NCI-H345 (cell line): ENCODE measurements at places on chromosomes 1 and 21.

DNA sequence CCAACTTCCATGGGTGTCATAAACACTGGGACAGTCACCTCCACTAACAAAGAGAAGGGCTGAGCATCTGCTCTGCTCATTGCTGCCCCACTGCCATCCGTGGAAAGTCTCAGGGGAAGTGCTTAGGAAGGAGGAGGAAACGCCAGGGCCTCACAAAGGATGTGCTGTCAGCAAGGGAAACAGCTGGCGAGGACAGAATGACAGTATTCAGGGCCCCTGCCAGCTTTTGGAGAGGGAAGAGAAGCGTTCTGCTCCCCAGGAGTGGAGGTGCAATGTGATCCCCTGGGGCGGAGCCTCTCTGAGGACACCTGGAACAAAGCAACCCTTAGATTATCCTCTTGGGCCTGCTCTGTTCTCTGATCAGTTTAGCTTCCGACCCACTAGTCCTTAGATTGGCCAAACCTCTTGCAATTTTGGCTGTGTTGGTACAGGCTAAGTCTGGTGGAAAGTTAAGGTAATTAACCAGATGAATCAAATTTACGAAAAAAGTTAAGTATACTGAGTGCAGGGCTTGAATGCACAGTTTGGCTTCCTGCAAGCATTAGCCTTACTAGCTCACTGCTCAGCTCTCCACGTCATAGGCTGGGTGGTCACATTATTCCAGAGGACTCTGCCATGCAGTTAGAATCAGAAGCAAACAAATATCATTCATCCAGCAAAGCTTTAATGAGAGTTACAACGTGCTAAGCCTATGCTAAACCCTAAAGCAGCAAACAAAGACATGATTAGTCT, 170.2 kb upstream of the NFIA start:
- DNase-seq, result peak; percentile 92

GRCh38 chr1:50702395-50702794, 257.7 kb downstream of the FAF1 start:
- no peak for DNase-seq

DNA sequence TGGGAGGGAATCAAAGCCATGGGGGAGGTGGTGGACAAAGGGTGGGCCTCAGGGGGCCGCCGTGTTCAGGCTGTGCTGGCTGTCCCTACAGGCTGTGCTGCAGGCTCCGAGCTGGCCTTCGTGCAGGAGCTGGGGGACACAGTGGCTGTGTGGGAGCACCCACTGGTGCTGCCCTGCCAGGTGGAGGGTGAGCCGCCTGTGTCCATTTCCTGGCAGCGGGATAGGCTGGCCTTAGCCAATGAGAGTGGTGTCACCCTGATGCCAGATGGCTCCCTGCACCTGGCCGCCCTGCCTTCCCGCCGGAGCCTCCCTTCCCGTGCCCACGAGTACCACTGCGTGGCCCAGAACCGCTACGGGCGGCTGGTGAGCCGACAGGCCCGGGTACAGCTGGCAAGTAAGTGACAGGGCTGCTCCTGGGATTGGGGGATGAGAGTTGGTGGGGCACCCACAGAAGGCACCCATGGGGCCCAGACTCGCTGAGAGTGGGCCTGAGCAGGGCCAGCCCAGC, 20.2 kb downstream of the SLC27A3 start:
- DNase-seq, result no peak

- no peak for DNase-seq
These were observed 164.7 kb downstream of the GALNT2 start for GRCh38 chr1:230231774-230232145.

- DNase-seq, result no peak
These were observed 66.3 kb upstream of the SLC45A1 start for GRCh38 chr1:8251635-8252034.

DNA sequence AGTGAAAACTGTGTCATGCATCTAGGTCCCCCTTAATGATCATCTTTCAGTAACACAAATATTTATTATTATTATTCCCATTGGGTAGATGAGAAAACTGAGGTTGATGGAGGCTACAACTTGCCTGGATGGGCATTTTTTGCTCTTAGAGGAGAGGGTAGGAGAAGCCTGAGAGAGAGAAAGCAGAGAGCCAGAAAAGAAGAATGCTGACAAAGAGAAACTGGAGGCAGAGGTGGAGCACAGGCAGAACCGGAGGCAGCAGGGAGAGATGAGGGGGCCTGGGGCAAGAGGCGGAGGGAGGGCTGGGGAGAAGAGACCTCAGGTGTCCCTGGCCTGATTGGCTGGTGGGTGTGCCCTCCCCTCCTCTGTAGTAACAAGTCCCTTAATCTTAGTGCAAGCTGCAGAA, 4.1 kb downstream of the BLACAT1 start:
- DNase-seq, result no peak

DNA sequence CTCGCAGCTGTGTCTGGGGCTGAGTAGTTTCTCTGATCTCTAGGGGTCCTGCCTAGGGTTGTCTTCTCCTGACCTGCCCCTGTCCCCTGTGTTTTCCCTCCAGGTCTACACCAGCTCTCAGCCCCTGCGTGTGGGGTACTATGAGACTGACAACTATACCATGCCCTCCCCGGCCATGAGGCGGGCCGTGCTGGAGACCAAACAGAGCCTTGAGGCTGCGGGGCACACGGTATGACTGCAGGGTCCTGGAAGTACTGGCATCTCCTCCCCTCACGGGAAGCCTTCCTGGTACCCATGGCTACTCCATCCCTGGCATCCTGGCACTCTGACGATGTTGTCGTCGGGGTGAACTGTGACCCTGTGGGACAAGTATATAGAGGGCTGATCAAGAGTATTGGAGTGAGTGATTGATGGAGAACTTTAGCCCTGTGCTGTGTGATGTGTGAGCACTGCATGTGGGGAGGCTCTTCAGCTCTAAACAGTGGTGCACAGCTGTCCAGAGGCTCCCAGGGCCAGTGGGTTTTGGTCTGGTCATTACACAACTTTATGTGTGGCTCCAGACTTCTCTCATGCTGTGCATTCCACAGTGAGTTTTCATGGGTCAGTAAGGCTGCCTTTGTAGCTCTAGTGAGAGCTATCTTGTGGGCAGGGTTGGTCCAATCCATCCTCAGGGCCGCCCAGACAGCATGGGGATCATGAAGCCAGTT, 14.4 kb downstream of the FAAH start:
- no peak for DNase-seq

DNA sequence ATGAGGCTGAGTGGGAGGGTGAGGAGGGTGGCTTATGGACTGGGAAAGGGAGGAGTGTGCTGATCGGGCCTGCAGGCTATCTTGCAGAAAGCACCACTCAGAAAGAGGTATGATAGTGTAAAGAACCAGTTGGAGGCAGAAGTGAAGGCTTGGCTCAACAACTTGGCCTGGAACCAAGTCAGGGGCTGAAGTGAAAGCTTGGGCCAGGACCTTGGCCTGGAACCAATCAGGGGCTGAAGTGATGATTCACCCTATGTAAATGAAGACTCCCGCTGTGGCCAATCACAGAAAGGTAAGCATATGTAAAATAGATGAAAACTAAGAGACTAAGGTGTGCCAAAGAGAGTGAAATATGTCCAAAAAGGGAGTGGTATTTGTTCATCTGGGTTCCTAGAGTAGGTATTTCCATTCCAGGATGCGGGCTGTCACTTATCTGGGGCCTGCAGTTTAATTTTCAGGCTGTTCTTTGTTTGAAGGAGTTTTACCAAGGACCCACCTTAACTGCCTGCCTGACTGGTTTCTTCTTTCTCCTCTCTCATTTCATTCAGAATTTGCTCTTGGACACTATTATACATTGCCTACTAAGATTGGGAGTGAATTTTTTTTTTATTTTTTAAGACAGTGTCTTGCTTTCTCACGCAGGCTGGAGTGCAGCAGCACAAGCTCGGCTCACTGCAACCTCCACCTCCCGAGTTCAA, 5.1 kb upstream of the RFX5 start:
- no peak for DNase-seq

DNA sequence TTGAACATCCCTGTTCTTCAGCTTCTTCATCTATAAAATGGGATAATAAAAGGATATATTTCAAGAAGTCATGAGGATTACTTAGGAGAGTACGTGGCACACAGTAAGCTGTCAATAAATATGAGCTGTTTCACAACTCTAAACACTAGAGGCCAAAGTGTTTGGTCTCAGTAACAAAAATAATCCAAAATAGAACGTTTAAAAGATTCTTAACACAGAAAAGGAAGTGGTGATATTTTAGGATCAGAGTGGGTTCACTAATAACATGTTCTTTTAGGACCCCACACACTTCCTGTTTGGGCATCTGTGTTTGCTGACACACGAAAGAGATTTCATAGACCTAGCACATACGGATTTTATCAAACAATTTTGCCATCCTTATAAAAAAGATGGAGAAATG, 32.9 kb downstream of the TNFSF18 start:
- no peak for DNase-seq

GRCh38 chr1:77412820-77413530, 131.2 kb downstream of the AK5 start:
- no peak for DNase-seq

GRCh38 chr1:229717786-229718576, 91.9 kb downstream of the URB2 start:
- no peak for DNase-seq

- no peak for DNase-seq
These were observed 28.2 kb upstream of the KCNJ6 start for GRCh38 chr21:37944496-37944895.

- no peak for DNase-seq
These were observed 22.9 kb downstream of the AK2 start for GRCh38 chr1:33013791-33014190.

DNA sequence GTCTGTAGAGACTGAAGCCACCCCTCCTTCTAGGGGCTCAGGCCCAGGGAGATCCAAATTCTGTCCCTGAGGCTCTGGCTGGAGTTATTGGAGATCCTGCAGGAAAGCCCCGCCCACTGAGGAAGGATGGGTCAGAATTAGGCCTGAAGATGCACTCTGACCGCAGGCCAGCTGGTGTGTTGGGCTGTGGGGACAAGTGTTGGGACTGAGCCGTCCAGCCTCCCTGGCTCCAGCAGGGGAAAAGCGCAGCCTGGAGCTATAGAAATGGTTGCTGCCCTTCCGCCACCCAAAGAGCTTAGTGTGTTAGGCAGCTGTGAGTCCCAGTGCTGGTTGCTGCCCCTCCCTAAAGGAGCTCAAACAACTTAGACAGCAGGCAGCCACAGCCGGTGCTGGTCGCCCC, 33.0 kb upstream of the PRRX1 start:
- DNase-seq, result no peak

GRCh38 chr21:43590194-43590593, 69.1 kb downstream of the HSF2BP start:
- DNase-seq, result no peak

GRCh38 chr1:211591980-211592493, 13.1 kb upstream of the SLC30A1 start:
- no peak for DNase-seq

DNA sequence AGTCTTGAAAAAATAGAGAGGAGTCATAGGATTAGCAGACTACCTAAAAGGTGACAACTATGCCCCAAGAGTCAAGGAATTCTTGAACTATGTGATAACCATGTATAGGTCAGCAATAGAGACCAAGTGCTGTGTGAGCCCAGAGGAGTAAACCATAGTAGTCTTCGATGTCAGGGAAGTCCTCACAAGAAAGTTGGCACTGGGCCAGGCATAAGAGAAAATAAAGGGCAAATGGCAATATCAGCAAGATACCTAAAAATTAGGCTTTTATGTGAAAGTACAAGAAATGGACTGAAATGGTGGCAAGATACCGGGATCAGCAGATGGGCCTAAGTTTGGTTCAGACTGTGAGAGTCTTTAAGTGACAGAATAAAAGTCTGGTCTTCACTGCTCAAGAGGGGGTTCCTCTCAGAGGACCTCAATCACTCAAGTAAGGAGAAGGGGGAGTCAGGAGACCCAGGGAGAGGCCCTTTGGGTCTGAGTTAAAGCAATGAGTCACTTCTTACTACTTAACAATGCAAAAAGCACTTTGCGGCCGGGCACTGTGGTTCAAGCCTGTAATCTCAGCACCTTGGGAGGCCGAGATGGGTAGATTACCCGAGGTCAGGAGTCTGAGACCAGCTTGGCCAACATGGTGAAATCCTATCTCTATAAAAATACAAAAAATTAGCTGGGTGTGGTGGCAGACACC, 95.0 kb downstream of the TEX35 start:
- DNase-seq, result no peak

DNA sequence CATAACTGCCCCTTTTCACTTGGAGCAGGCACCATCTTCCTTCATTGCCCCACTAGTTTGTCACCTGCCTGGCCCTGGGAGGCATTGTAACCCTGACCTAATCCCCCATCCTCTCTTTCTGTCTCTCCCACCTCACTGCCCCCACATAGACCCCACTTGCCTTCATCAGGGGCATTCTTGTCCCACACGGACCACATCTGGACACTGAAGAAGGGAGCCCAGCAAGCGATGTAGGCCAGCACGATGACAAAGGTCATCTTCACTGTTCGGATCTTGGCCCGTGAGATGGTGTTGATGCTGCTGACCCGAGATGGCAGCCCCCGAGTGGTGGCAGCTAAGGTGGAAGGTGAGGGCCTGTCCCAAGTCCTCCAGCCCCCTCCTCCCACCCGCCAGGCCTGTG, 1.4 kb downstream of the AVPR1B start:
- no peak for DNase-seq

GRCh38 chr1:84621553-84621952, 47.3 kb upstream of the CTBS start:
- no peak for DNase-seq

DNA sequence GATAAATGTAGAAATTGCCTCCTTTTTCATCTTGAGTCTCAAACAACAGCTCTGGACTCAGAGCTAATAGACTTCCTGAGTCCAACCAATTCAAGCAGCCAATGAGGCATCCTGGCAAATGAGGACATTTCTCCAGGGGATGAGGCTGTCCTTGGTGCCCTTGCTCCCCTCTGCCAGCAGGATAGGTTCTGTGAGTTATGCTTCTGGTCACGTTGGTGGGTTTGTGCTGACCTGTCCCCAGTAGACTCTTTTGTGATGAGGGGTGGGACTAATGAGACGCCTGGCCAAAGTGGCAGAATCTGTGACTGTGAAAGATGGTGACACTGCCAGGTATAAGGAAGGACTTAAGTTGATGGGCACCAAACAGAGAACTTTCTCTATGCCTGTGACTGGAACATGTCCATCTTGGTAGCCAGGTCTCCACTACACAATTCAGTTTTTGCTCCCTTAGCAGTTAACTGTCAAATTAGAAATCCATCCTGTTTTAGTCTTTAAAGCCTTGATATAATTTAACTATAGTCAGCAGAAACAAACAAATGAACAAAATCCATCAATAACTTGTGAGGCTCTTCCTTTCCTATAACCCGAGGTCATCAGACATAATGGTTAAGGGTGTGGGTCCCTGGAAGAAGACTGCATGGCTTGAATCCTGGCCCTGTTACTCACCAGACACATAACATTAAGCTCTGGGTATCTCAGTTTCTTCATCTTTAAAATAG, 35.7 kb upstream of the THEM4 start:
- no peak for DNase-seq

DNA sequence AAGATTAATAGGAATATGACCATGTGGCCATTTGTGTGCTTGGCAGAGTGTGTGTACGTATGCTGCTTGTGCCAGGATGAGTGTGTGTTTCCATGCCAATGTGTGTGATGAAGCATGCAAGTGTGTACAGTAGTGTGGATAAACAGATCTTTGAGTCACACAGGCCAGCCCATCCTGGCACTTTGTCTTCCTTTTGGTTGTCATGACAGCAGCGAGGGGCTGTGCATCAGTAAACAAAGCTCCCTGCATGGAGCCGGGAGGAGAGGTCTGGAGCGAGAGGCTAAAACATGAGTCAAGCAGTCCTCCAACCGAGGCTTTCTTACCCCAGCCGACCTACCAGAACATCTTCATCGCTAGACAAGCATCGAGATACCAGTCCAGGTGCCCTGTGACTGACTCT, 221.2 kb downstream of the CACNA1E start:
- DNase-seq, result peak; percentile 83

GRCh38 chr1:150528196-150528595, 12.6 kb downstream of the FALEC start:
- no peak for DNase-seq

GRCh38 chr1:203085528-203086406, at the start of gene MYOG:
Gene MYOG (minus strand): TSS chr1:203086012. CDS start chr1:203085961, 51 bp downstream.
- no peak for DNase-seq
